ENCODE measurements at places on chromosomes 5 and 9.
A peak's percentile ranks its signal among the peaks of the same experiment; 100 is the strongest.

DNA sequence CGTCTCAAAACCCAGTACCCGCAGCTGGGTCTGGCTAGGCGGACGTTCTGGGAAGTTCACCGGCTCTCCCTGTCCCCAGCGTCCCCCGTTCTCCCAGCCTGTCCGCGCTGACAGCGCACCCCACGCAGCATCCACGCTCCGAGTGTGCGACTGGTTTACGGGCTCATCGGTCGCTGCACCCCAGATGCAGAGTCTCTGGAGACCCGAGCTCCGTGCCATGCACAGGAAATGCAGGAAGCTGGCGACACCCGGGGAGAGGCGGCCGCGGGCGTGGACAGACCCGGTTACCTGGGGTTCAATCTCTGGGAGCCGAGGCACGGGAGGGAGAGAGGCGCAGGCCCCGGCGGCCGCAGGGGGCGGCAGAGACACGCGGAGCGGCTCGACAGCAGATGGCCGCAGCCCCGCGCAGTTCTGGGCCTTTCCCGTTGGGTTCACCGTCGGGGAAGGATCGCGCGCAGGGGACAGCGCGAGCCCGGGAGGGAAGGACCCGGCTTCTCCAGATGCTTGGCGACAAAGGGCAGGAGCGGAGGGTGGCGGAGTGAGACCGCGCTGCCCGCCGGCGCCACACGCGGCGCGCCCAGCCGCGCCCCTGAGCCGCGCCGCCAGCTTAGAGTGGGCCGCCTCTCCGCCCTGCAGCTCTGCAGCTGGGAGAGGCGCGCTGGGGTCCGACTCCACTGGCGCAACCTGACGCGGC lies 558 bp downstream of the SHROOM1 start:
- peak; percentile 46 for DNase-seq

DNA sequence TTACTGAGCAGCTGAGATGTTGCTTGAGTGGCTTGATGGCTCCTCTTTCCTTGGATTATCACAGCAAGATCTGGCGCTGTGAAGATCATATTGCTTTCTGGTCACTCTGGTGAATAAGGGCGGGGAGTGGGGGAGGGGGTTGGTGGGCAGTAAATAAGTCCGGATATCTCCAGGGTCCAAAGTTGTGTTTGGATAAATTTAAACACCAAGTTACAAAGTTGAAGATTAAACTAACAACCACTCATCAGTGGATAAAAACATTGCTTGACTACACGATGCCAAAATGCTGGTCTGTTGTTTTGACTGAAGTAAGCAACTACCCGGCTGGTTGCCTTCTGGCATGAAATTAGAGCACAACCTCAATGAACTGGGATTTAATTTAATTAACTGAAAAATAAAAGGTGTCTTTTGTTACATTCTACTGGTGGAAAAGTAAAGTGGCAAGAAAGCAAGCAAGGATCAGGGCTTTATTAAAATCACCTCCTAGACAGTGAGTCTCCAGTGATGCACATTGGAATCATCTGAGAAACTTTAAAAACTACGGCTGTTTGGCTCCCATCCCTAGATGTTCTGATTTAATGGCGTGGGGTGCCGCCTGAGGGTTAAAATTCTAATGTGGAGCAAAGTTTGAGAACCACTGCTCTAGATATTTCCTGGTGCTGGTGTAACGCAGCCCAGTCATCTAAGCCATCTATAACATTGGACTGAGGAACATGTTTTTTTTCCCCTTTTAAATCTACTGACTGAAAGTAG lies 86.7 kb upstream of the AGXT2 start:
- DNase-seq, result no peak

- DNase-seq, result no peak
Observed at GRCh38 chr9:136009516-136009915, 48.3 kb upstream of the UBAC1 start.

- no peak for DNase-seq
Observed at GRCh38 chr9:14888875-14889274, 21.4 kb downstream of the FREM1 start.

DNA sequence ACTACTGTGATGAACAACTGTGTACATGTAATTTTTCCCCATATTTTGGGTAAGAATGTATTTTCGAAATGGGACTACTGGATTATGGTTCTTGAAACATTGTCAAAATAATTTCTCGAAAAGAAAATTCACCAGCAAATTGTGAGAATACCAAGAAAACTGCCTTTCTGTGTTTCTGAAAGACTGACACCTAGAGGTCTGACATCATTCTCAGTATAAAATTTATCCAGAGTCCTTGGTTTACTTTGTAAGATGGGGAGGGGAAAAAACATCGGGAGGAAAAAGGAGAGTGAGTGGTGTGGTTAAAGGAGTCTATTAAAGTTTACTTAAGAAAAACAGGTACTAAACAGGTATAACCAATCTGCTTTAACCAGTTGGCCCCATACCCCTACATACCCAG lies 149.2 kb downstream of the CEP120 start:
- DNase-seq, result peak; percentile 22

DNA sequence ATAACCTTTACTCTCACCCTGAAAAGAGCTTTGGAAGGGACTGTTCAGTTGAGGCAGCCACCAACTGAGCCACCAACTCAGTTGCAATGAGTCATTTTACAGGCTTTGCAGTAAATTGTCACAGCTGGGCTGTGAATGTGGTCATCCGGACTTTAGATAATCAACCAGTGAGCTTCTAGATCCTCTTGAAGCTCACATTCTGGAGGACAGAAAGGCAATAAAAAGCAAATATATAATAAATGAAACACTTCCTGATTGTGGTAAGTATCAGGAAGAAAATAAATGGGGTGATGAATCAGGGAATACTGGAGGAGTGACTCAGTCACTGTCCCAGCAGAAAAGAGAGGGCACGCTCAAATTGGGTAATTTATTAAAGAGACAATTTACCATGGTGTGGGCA lies 13.2 kb upstream of the C5orf58 start:
- DNase-seq, result no peak

DNA sequence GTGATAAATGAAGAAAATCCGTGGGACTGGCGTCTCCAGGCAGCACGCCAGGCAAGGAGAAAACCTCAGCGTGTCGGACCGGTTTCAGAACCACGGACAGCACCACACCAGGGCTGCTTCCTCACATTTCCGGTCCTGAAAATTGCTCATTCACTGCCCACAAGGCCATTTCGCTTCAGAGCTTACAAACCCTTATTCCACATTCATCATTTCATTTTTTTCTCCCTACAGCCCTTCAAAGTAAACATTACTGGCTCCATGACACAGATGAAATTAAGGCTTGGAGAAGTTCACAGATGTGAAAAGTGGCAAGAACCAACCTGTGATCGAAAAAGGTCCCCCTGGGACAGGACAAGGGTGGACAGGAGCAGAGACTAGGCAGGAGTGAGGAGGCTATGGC lies 1.5 kb upstream of the GPRIN1 start:
- DNase-seq, result no peak

Data from NCI-H526 treated with DMSO at 0.1 percent for 48 hours (cell line).